ENCODE measurements at places on chromosomes 1 and 21. TPM values are rescaled to one million over a fixed set of nuclear protein-coding genes. Genes with fewer than 3 reads are reported as not detected.

GPATCH2 gene
- total RNA-seq, result 21.2 TPM

DNA sequence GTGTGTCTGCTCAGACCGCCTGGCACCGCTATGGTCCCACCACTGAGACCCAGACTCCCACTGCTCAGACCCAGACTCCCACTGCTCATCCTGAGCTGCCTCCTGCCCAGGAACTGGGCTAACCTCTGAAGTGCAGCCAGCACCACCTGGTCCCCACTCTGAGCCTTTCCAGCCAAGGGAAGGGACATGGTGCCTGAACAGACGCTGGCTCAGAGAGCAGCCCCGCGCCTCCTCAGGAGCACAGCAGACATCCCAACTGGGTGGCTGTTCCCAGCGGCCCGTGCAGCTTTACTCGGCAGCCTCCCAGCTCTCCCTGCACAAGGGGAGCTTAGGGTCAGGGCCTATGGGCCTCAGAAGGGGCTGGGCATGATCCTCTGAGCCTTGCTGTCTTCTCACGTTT lies 27.8 kb upstream of the CNTN2 start:
- H3K36me3 ChIP-seq, result no peaks in the 10 kb centered on the region
- H3K4me3 ChIP-seq, result no peak overlapping the region
- no peak for DNase-seq
- peaks cover 18% of the 10 kb centered on the region for H3K4me1 ChIP-seq

DNA sequence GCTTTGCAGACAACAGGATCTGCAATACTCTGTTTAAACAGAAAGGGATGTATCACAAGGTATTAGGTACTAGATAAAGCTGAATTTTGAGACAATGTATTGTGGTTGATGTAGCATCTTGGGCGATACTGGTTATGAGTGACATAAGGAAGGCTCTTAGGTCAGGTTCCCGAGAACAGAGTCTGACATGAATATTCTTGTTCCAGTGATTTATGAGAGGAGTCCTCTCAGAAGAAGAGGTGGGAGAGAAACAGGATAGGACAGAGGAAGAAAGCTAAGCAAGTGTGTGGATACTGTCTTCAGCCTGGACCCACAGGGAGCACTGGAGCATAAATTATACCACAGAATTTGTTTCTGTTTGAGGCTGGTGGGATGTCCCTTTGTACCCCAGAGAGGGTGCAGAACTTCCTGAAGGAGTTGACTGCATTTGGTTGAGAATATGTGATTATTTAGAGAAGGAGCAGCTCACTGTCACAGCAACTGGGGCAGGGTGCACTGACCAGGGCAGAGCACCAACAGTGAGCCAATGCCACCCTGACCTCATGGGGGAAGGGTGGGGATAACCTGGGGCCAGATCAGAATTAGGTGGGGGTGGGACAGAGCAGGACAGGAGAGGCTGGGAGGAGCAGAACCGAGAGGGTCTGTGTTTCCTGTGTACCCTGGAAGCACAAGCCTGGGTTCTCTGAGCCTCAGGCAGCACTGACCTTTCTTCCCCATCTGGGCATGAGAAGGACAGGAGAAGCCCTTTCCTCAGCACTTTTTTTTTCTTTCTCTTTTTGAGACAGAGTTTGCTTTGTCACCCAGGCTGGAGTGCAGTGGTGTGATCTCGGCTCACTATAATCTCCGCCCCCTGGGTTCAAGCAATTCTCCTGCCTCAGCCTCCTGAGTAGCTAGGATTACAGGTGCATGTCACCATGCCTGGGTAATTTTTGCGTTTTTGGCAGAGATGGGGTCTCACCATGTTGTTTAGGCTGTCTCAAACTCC lies 36.3 kb upstream of the SLC6A9 start:
- no peak overlapping the region for H3K27ac ChIP-seq
- no peaks in the 10 kb centered on the region for H3K4me1 ChIP-seq
- no peak overlapping the region for H3K4me3 ChIP-seq
- H3K36me3 ChIP-seq, result no peaks in the 10 kb centered on the region

DNA sequence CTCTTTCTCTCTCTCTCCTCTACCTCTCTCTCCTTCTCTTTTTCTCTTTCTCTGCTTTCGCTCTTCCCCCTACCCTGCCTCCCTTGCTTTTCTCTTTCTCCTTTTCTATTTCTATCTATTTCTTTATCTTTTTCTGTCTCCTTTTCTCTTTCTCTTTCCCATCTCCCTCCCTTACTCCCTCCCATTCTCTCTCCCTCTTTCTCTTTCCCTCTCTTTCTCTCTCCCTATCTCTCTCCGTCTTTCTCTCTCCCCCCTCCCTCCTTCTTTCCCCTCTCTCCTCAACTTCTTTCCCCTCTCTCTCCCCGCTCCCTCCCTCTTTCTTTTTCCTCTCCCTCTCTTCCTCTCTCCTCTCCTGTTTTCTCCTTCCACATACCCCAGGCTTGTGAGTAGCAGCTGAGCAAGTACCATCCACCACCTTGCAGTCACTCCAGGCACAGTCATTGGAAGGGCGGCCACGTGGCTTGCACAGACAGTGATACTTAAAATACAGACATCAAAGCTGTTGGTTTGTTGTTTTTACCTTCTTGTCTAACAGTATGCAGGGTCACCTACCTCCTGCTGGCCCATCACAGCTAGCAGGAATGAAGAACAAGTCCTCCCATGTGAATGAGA lies 209.1 kb upstream of the COA6 start:
- peak; percentile 57 for DNase-seq
- no peaks in the 10 kb centered on the region for H3K36me3 ChIP-seq
- no peak overlapping the region for H3K4me3 ChIP-seq
- H3K27ac ChIP-seq, result no peak overlapping the region

DNA sequence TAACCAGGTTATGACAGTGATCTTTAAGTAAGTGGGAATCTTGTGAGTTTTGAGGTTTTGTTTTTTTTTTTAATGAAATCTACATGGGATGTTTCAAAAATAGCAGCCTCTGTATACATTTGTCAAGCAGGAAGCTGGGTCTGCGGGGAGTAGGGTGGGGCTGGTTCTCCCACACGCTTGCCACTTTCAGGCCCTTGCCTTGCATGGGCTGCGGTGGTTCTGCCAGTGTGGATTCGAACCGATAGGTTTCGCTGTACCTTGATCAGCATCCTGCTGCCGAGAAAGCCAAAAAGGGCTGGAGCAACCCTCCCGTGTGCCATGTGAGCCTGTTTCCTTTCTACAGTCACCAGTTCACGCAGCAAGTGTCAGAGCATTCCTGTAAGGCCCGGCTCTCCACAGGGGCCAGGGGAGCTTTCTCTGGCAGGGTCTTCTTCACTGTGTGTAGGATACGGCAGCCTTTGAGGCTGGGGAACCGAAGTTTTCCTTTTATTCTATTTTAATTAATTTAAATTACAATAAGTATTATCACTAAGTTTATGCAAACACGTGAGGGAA lies 79.2 kb upstream of the SAMD11 start:
- no peak overlapping the region for H3K27ac ChIP-seq
- no peaks in the 10 kb centered on the region for H3K27me3 ChIP-seq
- no peak overlapping the region for H3K4me3 ChIP-seq
- H3K4me1 ChIP-seq, result no peaks in the 10 kb centered on the region
- DNase-seq, result peak; percentile 82
- no peaks in the 10 kb centered on the region for H3K36me3 ChIP-seq

- H3K4me1 ChIP-seq, result no peaks in the 10 kb centered on the region
- H3K27ac ChIP-seq, result peak overlapping the region; percentile 74
- peak; percentile 59 for DNase-seq
- no peak overlapping the region for H3K4me3 ChIP-seq
Measured at GRCh38 chr1:117093091-117093534, 28.4 kb downstream of the TRIM45 start.

DNA sequence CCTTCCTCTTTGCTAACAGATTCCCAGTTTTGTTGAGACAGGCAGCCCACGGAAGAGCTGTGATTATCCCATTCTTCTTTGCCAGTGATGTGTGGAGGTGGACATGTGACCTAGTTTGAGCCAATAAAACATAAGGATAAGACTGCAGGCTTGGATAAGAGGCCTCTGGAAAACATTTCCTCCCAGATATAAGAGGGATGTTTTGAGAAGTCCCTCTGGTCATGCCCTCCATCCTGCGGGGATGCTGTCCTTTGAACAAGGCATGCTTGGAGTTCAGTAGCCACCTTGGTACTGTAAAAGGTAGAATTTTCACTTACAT lies 155.7 kb downstream of the TM2D1 start:
- H3K27ac ChIP-seq, result no peak overlapping the region
- no peak overlapping the region for H3K4me3 ChIP-seq
- no peak for DNase-seq
- H3K27me3 ChIP-seq, result no peaks in the 10 kb centered on the region
- H3K36me3 ChIP-seq, result no peaks in the 10 kb centered on the region

GRCh38 chr1:233114860-233115259 lies 164.4 kb downstream of the NTPCR start:
- H3K4me3 ChIP-seq, result no peak overlapping the region
- H3K4me1 ChIP-seq, result peaks cover 9% of the 10 kb centered on the region
- peak; percentile 46 for DNase-seq
- no peaks in the 10 kb centered on the region for H3K27me3 ChIP-seq

- H3K27ac ChIP-seq, result no peak overlapping the region
- DNase-seq, result no peak
- no peak overlapping the region for H3K4me3 ChIP-seq
- no peaks in the 10 kb centered on the region for H3K36me3 ChIP-seq
- no peaks in the 10 kb centered on the region for H3K27me3 ChIP-seq
Measured at GRCh38 chr1:190323530-190323929, 154.1 kb downstream of the BRINP3 start.

- no peak for DNase-seq
- H3K36me3 ChIP-seq, result no peaks in the 10 kb centered on the region
- H3K27me3 ChIP-seq, result no peaks in the 10 kb centered on the region
Measured at GRCh38 chr21:27570306-27570868, 603.5 kb upstream of the ADAMTS5 start.

- no peak for DNase-seq
- no peaks in the 10 kb centered on the region for H3K27me3 ChIP-seq
- H3K36me3 ChIP-seq, result peaks cover 6% of the 10 kb centered on the region
- no peak overlapping the region for H3K27ac ChIP-seq
- no peak overlapping the region for H3K4me3 ChIP-seq
Measured at GRCh38 chr21:43881283-43881682, 16.3 kb downstream of the AGPAT3 start.

- no peak overlapping the region for H3K4me3 ChIP-seq
- H3K36me3 ChIP-seq, result no peaks in the 10 kb centered on the region
- peaks cover 56% of the 10 kb centered on the region for H3K27me3 ChIP-seq
Measured at GRCh38 chr1:13728091-13728715, 28.2 kb downstream of the PRDM2 start.

- H3K4me3 ChIP-seq, result no peak overlapping the region
- DNase-seq, result no peak
- H3K27me3 ChIP-seq, result no peaks in the 10 kb centered on the region
- peaks cover 33% of the 10 kb centered on the region for H3K36me3 ChIP-seq
- H3K27ac ChIP-seq, result no peak overlapping the region
Measured at GRCh38 chr1:45016767-45017166, 4.7 kb downstream of the UROD start.

Data from endodermal cell (in vitro differentiated cells).